ENCODE measurements at places on chromosomes 4 and X.

GRCh38 chr4:125484912-125485311, 170.2 kb downstream of the FAT4 start:
- no peak for DNase-seq

DNA sequence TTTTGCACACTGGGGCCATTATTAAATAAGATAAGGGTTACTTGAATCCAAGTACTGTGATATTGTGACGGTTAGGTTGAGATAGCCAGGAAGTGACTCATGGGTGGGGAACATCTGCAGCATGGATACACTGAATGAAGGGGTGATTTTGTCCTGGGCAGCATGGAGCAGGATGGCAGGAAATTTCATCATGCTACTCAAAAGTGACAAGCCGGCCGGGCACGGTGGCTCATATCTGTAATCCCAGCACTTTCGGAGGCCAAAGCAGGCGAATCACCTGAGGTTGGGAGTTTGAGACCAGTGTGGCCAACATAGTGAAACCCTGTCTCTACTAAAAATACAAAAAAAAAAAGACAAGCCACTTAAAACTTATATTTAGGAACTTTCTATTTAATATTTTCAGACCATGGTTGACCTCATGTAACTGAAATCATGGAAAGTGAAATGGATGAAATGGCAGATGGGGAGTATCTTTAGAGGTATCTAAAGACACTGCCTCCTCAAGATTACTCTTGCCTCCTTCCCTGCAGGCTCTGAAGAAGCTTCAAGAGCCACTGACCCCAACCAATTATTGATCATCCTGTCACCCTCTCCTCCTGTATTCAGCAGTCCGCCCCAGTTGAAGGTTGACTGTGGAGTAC, 3.9 kb upstream of the TRIM60 start:
- no peak for DNase-seq

DNA sequence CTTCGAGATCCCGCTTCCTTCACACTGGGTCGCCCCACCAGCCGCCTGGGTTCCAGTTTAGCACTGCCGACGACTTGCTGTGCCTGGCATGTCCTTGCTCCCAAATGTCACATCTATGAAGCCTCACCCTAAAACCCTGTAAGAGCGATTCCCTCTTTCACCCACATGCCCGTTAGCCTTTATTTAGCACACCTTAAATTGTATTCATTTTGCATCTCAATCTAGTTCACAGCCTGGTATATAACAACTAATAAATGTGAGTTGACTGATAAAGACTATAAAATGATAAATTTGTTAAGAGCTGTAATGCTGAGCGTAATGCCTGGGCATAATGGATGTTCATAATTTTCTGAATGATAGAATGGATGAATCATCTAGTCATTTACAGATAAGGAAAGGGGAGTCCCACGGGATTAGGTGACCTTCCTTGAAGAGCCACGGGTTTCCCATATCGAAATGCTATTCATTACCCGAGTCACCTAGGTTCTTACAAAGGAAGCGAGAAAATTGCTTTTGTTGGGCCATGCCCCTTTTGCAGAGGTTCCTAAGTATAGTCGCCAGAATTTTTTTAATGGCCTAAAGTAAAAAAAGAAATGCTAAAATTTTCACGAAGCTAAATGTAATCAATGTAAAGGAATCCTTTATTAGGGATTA, 1.1 kb upstream of the AP1S2 start:
- no peak for DNase-seq

DNA sequence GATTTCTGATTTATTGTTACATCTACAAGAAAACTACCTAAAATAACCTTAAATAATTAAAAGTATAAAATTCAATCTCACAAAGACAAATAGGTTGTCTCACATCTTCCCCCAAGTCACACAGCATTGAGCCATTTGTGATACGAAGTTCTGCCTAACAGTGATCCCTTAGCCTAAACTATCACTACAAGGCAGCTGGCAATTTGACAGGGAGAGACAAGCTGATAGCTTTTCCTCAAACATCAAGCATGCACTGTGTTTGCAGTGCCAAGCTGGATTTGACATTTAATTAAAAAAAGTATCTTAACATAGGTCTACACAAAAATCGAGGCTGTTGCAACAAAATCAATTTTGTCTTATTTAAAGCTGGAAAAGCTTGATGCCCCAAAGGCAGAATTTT, 464.7 kb upstream of the TRAM1L1 start:
- no peak for DNase-seq

GRCh38 chr4:14193601-14194000, 566.1 kb upstream of the BOD1L1 start:
- DNase-seq = no peak

- no peak for DNase-seq
These were observed 32.6 kb upstream of the MSMO1 start for GRCh38 chr4:165294907-165295306.

- no peak for DNase-seq
These were observed 119.5 kb upstream of the SCML1 start for GRCh38 chrX:17617806-17618205.

DNA sequence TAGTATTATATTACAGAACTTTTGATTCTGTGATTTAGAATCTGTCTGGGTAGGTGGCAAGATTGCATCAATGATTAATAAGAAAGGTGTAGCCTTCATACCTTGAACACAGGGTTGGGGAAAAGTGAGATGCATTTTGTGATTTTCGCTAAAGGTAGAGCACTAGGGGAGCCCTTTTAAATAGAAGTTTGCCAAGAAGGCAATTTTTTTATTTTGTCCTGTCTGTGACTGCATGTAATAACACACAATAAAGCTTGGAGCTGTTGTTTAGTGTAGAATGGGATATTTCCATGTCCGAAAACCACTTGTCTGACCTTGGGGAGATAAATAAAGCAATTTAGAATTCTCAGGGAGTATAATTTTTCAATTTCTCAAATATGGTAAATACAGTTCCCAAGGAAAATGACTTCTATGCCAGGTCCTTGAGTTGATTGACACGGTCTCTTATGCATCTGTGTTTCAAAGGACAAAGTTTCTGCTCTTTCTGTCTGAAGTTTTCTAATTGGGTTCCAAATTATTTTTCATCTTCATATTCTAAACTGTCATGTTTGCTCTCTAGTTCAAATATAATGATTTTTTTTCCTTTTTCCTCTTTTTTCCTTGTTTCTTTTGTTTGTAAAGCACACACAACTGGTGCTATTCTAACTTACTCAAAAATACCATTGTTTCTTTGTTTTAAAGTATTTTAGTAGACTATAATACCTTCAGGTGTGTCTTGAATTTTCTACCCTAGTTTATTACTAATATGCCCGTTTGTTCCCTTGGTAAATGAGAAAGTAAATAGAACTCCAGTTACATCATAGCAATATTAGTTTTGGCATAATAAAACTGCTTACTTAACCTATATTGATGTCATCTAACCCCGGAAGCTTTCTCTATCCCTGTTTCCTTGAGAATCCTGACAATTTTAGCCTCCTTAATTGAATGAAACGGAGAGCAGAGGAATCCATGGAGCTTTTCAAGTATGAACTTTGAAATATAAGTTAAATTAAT, 87.8 kb upstream of the BMPR1B start:
- DNase-seq = no peak

DNA sequence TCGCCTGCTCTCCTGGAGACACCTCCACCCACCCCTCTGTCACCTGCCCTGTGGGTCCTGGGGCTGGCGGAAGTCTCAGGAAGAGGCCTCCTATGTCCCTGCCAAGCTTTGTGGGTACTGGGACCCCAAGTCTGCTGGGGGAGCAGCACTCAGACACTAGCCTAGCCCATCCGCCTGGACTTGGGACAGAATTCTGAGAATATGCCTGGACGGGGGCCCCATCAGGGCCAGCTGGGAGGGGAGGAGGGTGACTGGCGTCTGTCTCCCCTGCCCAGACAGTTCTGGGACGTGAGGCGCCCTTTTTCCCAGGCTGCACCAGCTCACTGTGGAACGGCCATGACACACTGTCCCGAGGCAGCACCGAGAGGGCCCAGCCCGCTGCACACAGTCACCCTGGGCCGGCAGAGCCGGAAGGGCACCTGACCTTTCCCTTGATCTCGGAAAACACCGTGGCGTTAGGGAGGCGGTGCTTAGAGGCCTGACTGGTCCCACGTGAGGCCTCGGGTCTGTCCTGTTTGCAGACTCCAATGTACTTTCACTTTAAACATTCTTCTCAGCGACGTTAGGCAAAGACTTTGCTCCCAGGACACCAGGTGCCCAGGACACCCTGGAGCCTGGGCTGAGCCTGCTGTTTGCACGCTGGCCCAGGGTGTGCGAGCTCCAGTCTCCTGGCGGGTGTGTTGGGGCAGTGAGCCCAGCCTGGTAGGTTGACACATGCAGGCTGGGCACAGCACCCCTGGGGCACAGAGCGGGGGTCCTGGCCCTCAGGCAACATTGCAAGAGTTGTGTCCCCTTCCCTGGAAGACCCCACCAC, 700 bp downstream of the SLC26A1 start:
- DNase-seq = no peak

DNA sequence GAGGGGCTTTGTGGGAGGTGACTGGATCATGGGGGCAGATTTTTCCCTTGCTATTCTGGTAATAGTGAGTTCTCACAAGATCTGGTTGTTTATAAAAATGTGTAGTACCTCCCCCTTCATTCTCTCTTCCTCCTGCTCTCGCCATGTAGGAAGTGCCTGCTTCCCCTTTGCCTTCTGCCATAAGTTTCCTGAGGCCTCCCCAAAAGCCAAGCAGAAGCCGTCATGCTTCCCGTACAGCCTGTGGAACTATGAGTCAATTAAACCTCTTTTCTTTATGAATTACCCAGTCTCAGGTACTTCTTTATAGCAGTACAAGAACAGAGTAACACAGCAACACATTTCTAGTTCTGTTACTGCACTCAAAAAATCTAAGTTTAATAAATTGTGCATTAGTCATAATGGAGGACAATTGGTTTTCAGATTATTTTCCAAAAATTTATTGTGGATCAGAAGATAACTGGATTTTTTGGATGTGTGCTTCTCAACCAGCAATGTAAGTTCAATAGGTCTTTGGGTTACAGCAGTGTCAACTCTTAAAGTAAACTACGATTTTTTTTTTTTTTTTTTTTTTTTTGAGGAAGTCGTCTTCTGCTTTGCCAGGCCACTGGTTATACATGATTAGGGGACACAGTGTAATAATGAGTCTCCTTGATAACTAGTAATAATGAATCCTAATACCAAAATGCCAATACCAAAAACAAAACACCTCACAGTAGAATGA, 69.9 kb downstream of the CHIC2 start:
- DNase-seq = no peak

DNA sequence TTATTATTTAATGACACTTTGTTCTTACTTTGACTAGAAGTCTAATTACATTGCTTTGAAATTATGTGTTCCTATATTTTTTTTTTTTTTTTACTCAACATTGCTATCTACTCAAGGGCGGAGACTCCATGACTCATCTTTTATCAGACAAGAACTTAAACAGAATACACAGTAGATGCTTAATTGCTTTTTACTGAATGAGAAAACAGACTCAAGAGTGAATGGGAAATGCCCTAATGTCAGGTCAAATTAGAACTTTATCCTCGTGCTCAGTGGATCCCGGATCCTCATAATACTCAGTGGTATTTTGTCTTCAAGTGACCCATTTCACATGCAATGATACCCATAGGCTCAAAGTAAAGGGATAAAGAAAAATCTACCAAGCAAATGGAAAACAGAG, 954.5 kb upstream of the IGFBP7 start:
- no peak for DNase-seq

DNA sequence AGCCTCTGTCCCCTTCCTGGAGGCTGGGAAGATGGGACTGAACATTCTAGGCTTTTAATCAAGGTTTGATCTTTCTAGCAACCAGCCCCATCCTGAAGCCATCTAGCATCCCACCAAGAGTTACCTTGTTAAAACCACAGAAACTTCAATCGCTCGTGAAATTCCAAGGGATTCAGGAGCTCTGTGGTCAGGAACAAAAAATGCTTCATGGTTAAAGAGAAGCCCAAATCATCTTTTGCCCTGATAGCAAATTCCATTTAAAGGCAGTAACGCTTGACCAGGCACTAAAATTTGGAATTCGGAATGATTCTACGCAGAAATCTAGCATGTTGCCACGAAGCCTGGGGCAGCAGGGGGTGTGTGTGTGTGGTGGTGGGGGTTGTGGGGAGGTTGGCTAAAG, 47.8 kb downstream of the CASP6 start:
- DNase-seq = no peak

GRCh38 chr4:74623041-74623440, 171.3 kb downstream of the BTC start:
- peak; percentile 27 for DNase-seq

DNA sequence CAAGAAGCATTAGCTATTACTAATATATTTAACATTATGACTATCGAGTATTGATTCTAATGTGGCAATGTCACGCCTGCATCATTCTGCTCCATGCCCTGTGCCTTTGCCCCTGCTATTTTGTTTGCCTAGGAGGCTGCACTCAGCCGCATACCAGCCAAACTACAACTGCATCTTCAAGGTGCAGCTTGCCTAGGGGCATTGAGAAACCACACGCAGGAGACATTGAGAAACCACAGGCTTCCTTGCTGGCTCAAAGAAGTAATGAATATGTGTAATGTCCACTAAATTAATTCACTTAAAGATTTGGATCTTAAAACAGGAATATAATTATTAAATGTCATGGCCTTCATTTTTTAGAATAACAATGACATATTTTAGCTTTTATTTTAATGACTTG, 683.6 kb upstream of the TENM3 start:
- DNase-seq = no peak

DNA sequence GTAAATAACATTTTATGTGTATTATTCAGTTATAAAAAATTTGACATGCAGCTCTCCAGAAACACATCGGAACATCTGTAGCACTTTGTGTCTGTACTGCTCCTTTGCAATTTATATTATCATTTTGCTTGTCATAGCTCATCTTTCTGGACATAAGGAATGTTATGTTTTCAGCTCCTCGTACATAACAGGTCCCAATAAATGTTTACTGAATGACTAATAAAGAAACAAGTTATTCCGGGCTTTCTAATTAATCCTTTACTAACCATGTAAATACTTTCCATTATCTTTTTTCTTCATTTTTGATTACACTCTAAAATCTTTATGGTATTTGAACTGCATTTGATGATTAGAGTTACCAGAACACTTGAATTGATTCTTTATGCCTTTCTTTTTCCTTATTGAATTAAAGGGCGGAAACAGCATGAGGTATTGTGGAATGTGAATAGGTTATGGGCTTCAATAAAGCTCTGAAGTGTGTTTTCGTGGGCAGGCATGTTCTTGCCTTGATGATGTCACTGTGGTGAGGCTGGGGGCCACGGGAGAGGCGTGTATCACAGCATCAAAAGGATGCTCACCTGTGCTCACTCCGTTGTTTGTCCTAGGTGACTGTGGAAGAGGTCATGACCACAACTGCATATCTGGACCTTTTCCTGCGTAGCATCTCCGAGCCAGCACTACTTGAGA, 131.6 kb downstream of the GATB start:
- DNase-seq = no peak

GRCh38 chrX:116499780-116500179, 37.0 kb upstream of the CT83 start:
- no peak for DNase-seq

- DNase-seq = no peak
These were observed 7.7 kb downstream of the CPZ start for GRCh38 chr4:8600266-8600665.

GRCh38 chr4:94595880-94596483, 144.2 kb downstream of the PDLIM5 start:
- DNase-seq = peak; percentile 48

All from HFFc6 (cell line).